Stimulated activated CD8-positive, alpha-beta memory T cell treated with anti-CD3 and anti-CD28 coated beads, Interleukin-12 subunit alpha, Interleukin-12 subunit beta, amount 100 ng/mL, for 1 hour (primary cell): ENCODE measurements at places on chromosomes 2 and 18.

DNA sequence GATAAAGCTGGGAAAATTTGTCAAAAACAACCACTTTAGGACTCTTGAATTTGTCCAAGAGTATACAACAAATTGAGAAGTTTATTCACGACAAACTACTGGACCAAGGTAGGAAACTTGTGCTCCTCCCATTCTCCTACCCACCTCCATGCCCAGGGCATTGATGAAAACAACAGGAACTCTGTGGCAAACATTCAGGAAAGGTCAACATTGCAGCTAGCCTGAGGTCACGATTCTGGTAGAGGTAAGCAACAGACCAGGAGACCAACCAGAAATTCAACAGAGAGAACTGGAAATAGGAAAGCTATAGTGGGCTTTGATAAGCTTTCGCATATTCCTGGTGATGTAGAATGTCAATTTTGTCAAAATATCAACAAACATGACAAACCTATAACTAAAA lies 209.1 kb upstream of the CTAGE1 start:
- DNase-seq, result no peak

- no peak for DNase-seq
Observed at GRCh38 chr2:238146884-238147544, 8.5 kb downstream of the KLHL30 start.

DNA sequence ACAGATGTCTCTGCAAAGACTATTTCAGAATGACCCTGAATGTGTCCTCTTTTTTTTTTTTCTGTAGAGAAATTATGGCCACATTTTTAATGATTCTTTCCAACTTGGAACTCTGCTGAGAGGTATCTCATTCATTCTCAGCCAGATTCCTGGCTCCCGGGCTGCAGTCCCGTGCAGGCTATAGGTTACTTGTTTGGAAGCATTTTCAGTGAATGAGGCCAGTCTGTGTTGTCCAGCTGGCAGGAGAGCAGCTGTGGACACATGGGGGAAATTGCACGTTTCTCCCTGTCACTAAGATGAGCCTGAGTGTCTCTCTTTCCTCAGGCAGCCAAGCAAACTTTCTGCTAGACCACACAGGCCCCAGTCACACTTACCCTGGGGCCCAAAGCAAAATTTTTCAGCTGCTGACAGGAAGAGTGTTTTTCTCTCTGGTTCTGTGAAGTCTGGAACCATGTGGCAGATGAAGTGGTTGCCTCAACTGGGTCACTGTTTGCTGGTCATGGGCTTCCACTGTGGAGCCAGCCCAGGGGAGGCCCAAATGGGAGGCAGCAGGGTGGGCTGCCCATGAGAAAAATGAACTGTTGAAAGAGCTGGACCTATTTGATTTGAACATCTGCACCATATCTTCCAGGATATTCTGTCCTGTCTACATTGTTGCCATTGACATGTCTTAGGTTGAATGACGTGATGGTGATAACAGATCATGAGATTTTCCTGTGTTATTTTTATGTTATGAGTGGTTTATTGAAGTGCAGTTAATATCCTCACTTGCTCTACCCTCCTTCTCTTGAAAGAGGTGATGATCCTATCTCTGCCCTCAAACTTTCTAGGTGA lies 431.2 kb downstream of the LPIN1 start:
- no peak for DNase-seq

DNA sequence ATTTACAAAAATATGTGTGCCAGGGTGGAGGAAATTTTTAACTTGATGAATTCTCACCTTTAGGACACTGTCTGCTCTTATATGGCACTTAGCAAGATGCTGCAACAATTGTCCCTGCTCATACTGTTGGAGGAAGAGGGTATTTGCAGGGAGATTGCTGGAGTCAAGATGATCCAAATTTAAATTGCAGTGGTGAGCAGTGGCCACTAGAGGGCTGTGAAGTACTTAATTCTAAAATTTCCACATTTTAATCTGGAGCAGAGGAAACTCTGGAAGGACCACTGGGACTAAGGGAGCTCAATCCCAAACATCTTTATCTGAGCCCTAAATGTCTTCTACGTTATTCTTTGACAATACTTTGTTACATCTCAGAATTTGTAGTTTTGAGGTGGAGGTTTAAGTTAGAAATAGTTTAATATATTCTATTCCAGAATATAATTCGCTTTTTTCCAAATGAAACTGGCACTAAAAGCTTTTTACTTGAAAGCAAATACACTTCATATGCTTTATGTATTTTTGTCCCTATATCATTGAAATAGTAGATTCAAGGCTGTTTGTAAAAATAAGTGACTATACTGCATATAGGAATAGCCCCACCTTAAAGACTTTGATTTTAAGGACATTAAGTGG lies 33.0 kb upstream of the PTH2R start:
- DNase-seq, result peak; percentile 4

DNA sequence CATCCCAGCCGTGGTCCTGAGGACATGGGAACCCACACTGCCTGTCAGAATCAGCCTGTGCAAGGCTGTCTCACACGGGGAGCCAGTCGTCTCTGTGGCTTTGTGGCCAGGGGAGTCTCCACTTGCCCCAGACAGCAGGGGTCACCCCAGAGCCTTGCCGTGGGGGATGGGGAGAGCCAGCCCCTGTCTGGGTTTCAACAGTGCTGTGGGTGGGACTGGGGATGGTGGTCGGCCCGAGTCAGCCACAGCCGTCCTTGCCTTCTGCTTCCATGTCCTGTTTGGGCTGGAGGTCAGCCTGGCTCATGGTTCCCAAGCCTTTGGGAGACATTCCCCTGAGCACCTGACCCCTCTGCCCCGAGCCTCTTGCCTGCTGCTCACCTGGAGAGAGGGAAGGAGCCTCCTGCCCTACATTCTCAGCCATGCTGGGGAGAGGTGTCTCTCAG lies 19.6 kb downstream of the GPR35 start:
- no peak for DNase-seq

- no peak for DNase-seq
Observed at GRCh38 chr2:53021828-53022227, 745.8 kb upstream of the CHAC2 start.

DNA sequence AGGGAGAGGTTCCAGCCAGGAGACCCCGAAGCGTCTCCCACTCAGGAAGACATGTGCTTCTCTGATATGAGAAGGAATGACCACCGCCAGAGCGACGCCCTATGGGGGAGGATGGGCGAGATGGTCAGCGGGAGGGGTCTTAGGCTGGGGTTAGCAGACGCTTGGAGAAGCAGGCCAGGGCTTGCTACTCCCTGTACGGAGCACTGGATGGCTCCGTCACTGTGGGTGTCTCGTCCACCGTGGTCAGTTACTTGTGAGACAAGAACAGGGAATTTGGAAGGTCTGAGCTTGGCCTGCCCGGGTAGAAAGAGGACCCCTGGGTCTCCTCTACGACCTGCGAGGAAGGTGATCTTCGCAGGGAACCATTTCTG lies 39.8 kb downstream of the TMEM18 start:
- DNase-seq, result no peak

GRCh38 chr18:48905513-48905912 lies 45.3 kb downstream of the SMAD7 start:
- DNase-seq, result no peak

DNA sequence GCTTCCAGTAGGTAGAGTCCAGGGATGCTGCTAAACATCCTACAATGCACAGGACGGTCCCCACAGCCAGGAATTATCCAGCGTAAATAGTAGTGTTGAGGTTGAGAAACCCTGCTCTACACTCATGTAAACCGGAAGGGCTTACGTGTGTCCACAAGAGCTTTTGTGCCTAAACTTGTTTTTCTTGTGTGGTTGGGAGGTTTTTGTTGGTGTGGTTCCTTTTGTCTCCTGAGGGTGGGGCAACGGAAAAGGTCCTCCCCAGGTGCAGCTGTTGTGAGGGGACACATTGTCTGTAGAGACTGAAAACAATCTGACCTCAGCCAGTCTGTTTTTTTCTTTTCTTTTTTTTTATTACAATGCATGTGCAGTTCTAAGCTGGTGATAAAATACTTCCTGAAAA lies 72.7 kb upstream of the MGAT5 start:
- peak; percentile 20 for DNase-seq

DNA sequence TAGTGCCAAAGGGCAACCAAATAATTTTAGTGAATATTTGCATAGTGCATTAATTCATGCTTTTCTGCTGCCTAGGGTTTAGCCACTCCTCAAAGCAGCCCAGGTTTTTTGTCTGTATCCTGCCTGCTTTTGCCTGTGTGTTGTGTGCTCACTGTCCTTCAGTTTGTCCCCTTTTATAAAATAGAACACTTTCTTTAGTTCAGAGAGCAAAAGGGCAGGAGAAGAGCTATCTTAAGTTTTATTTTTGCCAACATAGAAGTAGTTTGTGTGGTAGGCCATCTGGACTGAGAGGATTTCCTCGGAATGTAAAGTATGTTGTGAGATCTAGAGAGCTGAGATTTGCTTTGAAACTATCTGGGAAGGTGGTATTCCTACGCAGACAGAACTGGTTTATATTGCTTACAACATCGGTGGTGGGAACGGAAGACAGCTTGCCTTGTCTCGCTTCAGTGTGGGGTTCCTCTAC lies 64.9 kb downstream of the EML4 start:
- no peak for DNase-seq

DNA sequence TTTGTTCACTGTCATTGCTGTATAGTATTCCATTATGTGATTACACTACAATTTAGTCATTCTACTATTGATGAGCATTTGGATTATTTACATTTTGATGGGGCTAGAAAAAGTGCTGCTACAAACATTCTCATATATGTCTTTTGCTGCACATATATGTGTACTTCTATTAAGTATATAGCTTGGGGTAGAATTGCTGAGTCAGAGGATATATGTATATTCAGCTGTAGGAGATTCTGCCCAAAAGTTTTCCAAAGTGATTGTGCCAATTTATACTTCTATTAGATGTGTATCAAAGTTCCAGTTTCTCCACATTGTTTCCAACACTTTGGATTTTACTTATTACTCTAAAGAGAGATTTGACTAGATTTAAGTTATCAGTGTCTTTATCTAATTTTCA lies 101.7 kb upstream of the UGP2 start:
- no peak for DNase-seq

GRCh38 chr2:226963528-226963927 lies 127.7 kb downstream of the RHBDD1 start:
- no peak for DNase-seq

- no peak for DNase-seq
Observed at GRCh38 chr2:172093416-172094293, 8.3 kb downstream of the DLX1 start.

- DNase-seq, result peak; percentile 55
Observed at GRCh38 chr2:10297959-10298531, 4.7 kb upstream of the HPCAL1 start.

- no peak for DNase-seq
Observed at GRCh38 chr18:47260924-47261701, 9.7 kb upstream of the SKOR2 start.

GRCh38 chr2:162063281-162063680 lies 10.7 kb downstream of the DPP4 start:
- no peak for DNase-seq

DNA sequence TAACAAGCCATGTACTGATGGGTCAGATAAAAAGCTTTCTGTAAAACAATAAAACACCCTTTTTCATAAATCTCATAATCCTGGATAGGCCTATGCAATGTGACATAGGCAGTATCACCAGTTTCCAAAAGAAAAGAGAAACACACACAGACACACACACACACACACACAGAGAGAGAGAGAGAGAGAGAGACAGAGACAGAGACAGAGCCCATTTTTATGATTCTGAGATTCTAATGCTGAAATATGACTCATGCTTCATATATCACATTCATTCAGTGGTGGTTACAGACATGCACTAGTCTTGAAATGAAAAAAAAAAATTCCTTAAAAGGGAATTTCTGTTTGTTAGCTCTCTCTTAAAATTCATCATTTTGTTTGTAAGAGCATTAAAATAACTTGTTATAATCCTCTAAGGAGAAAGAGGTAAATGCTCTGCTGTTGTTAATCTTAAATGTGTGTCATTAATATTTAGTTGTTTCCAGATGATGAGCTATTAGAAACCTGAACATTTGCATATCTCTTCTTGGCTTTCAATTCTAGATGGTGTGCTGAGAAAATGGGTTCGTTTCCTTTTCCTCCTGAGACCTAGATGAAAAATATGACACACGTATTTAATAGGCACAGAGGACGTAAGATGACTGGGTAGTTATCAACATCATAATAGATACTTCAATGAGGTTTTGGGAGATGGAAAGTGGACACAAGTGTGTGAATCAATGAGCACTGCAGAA lies 1598.7 kb upstream of the ACVR2A start:
- DNase-seq, result no peak

GRCh38 chr2:235513984-235514626 lies 20.3 kb downstream of the AGAP1 start:
- DNase-seq, result no peak

- DNase-seq, result no peak
Observed at GRCh38 chr2:26843041-26843440, 4.9 kb upstream of the DPYSL5 start.

GRCh38 chr18:60145776-60146175 lies 226.8 kb downstream of the MC4R start:
- DNase-seq, result no peak

DNA sequence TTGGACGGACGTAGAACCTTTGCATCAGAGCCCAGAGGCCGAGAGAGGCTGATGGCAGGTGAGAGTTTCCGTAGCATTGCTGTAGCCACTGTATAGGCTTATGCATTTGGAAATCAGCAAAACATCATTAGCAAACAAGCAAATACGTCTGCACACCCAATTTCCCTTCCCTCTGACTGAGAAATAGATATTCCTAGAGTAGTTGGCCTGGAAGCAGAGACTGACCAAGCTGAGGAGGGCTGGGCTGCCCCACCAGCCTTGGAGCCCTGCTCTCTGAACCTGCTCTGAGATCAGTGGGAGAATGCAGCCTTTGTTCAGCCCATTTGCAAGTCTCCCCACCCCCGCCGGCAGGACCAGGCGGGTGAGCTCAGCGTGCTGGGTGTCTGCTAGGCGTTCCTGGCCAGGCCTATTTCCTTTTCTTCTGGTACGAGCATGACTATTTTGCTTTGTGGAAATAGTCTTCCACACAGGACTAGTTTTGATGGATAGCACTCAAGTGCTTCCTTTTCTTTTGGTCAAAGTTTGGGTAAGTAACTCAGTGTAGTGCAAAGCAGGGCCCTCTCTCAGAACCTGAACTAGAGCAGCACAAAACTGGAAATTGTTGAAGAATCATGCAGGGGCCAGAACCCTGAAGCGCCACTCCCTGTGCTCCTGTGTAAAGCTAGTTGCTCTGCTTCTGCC lies 21.9 kb upstream of the RNF149 start:
- DNase-seq, result no peak

GRCh38 chr2:12617853-12618252 lies 98.9 kb upstream of the TRIB2 start:
- no peak for DNase-seq

- DNase-seq, result no peak
Observed at GRCh38 chr18:42736074-42736473, 379.4 kb downstream of the RIT2 start.

DNA sequence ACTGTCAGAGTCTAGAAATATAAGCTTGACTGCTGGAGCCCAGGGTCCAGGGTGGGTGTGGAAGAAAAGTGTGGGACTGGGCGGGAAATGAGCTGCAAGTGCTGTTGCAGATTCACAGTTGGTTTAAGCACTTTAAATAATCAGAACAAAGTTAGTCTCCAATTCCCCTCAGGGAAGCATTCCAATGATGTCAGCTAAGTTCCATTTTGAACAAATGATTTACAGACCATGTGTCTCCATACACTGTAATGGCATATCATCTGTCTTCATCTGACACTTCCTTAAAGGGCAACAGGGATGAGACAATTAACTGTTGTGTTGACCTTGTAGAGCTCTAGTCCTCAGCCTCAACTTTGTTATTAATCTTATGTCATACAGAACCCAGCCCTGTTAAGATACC lies 31.5 kb upstream of the REG3A start:
- DNase-seq, result no peak
